ENCODE measurements at places on chromosomes 16 and 17.

- DNase-seq = no peak
These were observed 56.2 kb downstream of the ADCY9 start for GRCh38 chr16:4060009-4060408.

GRCh38 chr17:59832883-59833379 is 59.8 kb downstream of the TUBD1 start:
- no peak for DNase-seq

GRCh38 chr17:80961541-80962330 is 29.9 kb upstream of the CHMP6 start:
- DNase-seq = no peak

GRCh38 chr16:84449156-84450140 is 55.0 kb downstream of the MEAK7 start:
- DNase-seq = no peak

- DNase-seq = no peak
These were observed 10.0 kb downstream of the GGA2 start for GRCh38 chr16:23500212-23500861.

DNA sequence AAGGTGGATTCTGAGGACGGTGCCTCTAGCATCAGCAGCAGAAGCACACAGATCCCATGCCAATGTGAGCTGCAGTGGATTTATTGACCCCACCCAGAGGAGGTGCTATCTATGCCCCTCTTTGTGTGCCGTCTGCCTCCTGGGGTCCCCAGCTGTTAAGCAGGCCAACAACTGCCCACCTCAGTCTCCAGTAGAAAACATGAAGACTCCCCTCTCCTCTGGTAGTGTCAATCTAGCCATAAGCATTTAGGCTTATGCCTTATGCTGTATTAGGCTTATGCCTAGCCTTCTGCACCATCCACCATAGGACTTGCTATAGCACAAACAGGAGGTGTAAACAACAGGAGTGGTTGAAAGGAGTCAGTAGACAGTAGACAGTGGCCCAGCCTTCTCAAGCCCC is 417.9 kb upstream of the C16orf82 start:
- no peak for DNase-seq

GRCh38 chr16:49127103-49127502 is 154.5 kb downstream of the CBLN1 start:
- DNase-seq = no peak

- no peak for DNase-seq
These were observed 25.6 kb downstream of the UNK start for GRCh38 chr17:75810216-75810615.

GRCh38 chr17:50779747-50780353 is 12.5 kb upstream of the ANKRD40CL start:
- no peak for DNase-seq

GRCh38 chr16:280552-280951 is at the start of gene ARHGDIG:
ARHGDIG (plus strand) TSS chr16:280591; CDS start chr16:280681, 90 bp downstream.
- no peak for DNase-seq

GRCh38 chr17:14752011-14752410 is 451.1 kb downstream of the HS3ST3B1 start:
- no peak for DNase-seq

DNA sequence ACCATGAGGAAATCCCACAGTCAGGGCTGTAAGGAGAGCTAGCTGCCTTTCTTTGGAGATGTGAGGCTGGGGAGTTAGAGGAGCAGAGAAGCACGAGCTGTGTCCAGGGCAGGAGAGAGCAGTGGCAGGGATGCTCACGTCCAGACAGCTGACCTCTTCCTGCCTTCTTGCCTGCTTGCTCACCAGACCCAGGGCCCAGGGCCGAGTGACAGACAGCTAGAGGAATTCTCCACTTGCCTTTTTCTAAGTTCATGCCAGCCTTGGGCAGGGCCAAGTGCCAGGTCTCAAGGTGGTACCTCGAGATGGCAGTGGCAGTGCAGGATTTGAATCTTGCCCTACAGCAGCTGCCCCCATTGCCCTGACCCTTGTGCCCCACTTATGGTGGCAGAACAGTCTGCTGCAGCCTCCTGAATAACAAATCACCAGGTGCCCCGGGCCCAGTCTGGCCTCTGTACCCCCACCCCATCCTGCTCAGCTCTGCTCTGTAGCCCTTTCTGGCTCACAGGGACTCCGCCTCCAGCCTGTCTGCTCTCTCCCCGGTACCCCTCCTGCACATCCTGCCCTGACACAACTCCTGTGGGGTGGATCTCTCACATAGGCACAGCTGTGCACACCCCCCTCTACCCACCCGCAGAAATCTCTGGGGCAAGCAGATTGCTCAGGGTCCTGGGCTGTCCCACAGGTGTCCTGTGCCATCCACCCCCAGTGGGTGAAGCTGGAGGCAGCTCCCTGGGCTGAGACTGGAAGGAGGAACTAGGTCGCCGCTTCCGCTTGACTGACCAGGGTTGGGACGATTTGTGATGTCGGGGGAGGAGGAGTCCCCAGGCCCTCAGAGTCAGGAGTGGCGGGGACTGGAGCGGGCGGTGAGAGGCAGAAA is 25.9 kb downstream of the GRIN2C start:
- DNase-seq = no peak

DNA sequence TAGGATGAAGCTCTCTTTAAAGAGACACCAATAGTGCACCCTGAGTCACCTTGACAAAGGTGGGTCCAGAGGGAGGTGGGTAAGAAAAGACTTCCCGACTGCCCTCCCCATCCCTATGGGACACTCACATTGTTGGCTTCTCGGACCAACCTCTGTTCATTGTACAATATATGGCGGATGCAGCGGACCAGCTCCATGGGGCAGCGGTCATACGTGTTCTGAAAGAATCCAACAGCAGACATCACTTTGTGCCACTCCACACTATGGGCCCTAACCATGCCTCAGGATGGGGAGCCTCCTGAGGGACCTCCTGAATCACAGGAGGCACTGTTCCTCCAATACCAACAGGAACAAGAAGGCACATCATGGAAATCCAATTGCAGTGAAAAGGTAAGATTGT is 30.4 kb upstream of the GHDC start:
- DNase-seq = no peak

- no peak for DNase-seq
These were observed 52.5 kb downstream of the CNGB1 start for GRCh38 chr16:57918444-57918843.

DNA sequence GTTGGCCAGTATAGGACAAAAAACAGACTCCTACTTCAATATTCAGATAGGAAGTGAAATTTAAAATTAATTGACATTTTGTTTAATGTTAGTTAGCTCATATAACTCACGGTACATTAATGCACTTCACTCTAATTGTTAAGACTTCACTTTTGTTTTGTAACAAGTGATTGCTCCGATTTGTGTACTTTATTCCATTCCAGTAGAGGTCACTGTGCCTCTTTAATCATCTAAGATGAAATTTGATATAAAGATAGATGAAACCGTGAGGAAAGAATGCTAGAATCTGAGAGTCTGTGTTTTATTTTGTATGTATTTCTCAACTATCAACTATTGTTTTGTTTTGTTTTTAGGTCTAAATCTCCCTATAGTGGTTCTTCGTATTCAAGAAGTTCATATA is 29.0 kb downstream of the RBBP6 start:
- no peak for DNase-seq

DNA sequence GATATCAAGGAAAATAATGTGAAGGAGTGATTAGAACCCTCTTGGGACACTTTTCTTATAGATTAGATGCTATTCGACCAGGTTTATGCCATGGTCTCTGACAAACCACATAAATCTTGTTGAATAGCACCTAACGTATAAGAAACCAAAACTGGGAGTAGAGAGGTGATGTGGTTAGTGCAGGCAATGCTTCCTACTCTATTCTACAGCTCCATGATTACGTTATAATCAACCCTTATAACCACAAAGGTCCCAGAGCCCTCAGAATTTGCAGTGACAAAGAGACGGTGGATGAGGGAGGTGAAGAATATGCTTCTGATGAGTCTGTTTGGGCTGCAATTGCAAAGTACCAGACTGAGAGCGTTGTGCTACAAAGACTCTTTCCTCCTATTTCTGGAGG is 78.4 kb downstream of the ARHGAP44 start:
- DNase-seq = no peak

GRCh38 chr17:77602062-77602746 is 356.3 kb upstream of the TNRC6C start:
- no peak for DNase-seq

DNA sequence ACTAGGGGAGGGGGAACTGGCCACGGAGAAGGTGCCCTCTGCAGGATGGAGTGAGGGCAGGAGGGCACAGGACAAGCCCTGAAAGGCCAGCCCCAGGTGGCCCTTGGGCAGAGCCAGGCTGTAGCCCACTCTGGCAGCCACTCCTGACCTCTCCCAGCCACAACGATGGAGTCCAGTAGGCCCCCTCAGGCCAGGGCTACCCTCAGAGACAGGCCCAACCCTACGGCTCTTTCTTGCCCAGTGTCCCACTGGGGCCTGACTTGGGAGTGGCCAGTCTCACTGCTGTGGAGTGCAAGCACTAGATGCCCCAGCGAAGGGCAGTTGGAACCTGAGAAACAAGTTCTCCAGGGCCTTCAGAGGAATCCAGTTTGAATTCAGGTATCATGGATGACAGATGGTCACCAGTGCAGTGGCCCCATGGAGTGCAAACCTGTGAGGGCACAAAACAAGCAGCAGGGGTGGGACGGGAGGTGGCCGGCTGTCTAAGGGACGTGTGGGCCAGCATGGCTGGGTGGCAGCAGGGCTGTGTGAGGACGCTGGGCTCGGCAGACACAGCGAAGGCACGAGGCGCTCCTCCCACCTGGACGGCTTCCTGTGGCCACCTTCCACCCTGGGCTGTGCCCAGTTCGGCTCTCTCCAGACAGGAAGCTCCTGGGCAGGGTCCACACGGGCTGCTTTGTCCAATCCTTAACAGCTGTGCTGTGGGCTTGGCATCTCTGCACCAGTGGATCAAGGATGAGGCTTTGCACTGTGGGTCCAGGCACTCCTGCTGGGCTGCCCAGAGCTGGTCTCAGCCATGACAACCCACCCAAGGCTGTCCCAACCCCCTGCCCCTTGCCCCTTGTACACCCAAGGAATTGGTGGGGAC is 72.1 kb downstream of the AMFR start:
- no peak for DNase-seq

GRCh38 chr17:5044630-5045029 is 9.4 kb upstream of the SLC52A1 start:
- no peak for DNase-seq

- no peak for DNase-seq
These were observed 1.8 kb downstream of the ST3GAL2 start for GRCh38 chr16:70437017-70437581.

DNA sequence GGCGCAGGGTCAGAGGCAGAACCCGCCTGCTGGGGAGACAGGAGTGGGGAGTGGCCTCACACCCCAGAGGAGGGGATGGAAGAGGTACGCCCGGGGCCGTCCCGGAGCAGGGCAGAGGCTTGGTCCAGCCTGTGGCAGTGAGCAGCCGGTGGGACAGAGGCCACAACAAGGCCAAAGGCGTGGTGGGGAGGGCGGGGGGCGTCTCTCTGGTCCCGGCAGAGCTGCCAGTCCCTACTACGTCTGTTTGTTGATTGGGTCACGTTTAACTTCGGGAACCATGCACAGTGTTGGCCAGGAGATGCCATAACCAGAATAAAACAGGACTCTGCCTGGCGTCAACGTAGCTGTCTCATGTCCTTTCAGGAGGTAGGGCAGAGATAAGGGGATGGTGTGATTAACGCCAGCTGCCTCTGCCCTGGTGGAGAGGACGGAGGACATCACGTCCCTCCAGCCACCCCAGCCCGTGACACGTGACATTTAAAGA is 192.8 kb downstream of the BANP start:
- DNase-seq = no peak

- DNase-seq = no peak
These were observed 1.6 kb upstream of the FMNL1 start for GRCh38 chr17:45220079-45220478.

Data from stimulated activated CD4-positive, alpha-beta T cell treated with anti-CD3 and anti-CD28 coated beads, Interleukin-15, amount 100 ng/mL, for 1 hour (primary cell).